ENCODE measurements at places on chromosomes 6 and 20.

GRCh38 chr6:103122766-103123601 is 1729.5 kb downstream of the GRIK2 start:
- no peak for DNase-seq

- DNase-seq = no peak
Measured at GRCh38 chr20:44707018-44707579, 8.1 kb upstream of the CCN5 start.

GRCh38 chr20:59435518-59435917 is 135.1 kb downstream of the EDN3 start:
- no peak for DNase-seq

- DNase-seq = no peak
Measured at GRCh38 chr6:108562503-108562993, 1.8 kb downstream of the FOXO3 start.

GRCh38 chr6:104541411-104541810 is 318.3 kb downstream of the HACE1 start:
- no peak for DNase-seq

DNA sequence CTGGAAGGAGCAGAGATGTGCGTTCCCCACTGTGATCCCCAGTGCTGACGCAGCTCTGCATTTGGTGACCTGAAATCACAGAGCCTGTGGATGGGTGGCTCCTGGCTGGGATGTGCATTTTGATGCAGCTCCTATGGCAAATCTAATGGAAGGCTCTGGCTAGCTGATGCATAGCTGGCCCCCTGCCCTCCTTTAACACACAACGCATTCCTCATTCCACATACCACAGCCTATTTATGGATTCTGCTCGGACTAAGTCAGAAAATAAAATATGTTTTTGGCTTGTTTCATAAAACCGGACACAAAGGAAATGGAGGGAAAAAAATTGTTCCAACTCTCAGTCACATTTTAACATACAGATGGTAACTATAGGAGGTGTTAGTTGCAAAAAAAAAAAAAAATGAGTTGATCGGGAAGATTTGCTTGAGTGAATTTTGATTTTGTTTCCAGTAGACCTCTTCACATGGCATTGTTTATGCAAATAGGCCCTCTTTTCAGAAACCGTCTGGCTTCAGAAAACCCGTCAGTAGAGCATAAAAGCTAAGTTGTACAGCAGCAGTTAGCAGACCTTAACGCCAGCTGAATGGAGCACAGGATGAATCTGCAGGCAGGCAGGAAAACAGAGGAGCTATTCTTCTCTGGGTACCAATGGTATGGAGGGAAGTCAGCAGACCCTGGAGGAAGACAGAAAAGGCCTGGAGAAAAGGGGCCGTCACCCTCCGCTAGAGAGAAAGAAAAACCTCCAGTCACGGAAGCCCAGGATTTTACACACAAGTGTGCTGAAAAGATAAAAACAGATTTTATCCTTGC is 215.4 kb downstream of the HDGFL1 start:
- DNase-seq = no peak
